ENCODE measurements at places on chromosomes 5 and 9.

DNA sequence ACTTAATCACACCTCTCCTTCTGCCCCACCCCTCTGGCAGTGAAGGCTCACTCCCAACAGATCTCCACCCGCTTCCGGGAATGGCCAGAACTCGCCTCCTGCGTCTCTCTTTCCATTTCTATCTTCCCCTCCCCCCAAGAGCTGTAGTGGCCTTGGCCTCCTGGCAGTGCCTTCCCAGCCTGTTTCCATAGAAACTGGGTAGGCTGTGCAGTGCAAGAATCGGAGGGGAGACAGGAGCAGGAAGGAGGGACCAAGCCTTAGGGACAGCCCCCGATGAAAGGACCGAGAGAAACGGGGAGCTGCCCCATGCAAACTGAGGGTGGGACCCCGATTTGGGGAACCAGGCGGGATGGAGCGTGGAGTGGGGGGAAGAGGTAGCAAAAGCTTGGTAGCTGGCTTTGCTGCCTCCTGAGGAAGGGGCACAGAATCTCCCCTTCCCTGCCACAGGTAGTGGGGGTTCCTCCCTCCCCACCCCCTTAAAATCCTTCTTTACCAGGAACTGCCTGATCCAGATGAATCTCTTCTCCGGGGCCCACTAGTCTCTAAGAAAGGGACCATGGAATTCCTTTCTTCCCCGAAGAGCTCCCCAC lies 4.5 kb upstream of the PCDH1 start:
- DNase-seq = no peak

- no peak for DNase-seq
Measured at GRCh38 chr9:84597131-84597530, 72.4 kb upstream of the NTRK2 start.

DNA sequence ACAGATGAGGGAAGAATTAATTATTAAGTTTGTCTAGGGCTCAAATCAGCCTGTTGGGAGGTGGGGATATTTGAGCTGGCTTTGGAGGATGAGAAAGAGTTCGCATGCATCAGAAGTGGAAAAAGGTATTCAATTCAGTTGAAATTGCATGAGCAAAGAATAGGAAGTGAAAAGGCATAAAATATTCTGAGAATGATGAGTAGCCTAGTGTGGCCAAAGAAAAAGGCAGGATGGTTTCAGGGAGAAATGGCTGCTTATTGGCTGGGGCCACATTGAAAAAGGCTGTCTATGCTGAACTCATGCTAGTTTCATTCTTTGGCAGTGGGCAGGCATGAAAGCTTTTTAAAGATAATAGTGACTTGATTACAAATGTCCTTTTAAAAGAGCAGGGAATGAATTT lies 235.4 kb upstream of the RIOK2 start:
- DNase-seq = no peak

DNA sequence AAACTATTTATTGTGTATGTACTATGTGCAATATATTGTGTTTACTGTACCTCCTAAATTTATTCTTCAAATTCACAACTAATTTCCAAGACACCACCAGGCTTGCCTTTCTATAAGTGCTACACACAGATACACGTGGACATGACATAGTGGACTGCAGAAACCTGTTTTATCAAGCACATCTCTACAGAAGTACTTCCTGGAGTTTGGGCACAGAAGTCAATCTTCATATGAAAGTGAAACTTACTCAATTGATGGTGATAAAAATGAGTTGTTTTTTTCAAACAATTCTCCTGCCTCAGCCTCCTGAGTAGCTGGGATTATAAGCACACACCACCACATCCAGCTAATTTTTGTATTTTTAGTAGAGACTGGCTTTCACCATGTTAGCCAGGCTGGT lies 57.6 kb downstream of the NLN start:
- no peak for DNase-seq

DNA sequence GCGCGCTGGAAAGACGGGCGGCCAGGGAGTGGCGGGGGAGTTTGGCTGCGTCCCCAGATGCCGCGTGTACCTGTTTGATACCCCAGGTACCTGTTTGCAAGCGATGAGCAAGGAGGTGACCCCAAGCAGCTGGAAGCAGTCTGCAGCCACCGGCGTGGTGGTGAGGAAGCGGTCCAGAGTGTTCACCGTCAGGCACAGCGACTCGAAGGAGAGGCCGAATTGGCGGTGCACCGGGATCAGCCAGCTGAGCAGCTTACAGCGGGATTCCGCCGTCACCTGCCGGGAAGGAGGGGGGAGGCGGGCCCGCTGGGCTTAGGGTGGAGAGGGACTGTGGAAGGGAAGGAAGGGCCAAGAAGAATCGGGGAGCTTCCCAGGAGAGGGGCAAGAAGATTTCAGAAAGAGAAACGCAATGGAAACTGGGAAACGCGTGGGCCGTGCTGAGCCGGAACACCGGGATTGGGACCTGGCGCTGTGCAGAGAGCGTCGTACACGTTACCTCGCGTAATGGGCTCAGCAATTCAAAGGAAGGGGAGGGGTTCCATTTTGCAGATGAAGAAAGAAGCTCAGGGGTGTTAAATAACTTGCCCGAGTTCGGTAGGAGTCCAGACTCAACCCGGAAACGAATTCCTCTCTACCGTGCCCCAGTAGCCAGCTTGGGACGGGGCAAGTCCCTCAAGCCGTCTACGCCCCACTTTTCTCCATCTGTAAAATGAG lies 980 bp downstream of the CCNO start:
- no peak for DNase-seq

- no peak for DNase-seq
Measured at GRCh38 chr9:115548609-115549260, 430.8 kb upstream of the TNC start.

DNA sequence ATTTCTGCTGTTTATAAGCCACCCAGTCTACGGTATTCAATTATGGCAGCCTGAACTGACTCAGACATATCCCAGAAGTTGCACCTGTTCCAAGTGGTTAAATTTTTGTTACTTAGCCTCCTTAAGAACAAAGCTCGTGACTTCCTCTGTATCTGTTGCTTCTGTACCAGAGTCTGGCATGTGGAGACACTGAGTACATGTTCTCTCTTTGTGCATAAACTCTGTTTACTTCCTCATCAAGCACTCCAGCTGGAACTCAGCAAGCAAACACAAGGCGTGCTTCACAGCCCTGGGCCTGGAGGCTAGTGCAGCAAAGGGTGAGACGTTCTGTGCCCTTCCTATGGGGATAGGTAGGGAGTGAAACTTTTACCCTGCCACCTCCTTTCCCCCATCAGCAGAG lies 19.0 kb downstream of the C9orf152 start:
- DNase-seq = no peak

DNA sequence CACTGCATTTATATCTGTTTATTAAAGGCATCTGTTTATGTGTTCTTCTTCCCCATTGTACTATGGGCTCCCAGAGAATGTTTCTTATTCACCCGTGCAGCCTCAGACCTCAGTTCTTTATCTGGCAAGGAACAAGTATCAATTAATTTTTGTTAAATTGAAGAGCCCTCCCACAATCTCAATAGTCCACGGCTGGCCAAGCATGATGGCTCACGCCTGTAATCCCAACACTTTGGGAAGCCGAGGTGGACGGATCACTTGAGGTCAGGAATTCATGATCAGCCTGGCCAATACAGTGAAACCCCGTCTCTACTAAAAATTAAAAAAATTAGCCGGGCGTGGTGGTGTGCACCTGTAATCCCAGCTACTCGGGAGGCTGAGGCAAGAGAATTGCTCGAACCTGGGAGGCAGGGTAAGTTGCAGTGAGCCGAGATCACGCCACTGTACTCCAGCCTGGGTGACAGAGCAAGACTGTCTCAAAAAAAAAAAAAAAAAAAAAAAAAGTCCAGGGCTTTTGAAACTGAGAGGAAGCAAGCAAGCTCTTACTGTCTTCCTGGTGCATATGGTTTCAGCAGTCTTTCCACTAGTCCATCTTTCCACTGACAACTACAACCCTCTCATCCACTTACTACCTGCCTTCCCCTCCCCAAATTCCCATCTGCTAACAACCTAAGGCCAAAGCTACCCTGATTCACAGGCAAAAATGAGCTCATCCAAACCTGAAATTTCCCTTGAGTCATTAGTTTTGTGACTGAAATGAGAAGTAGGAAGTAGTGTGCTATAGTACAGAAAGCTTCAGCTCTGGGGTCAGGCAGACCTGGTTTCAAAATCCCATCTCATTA lies 2.3 kb upstream of the HK3 start:
- DNase-seq = no peak

DNA sequence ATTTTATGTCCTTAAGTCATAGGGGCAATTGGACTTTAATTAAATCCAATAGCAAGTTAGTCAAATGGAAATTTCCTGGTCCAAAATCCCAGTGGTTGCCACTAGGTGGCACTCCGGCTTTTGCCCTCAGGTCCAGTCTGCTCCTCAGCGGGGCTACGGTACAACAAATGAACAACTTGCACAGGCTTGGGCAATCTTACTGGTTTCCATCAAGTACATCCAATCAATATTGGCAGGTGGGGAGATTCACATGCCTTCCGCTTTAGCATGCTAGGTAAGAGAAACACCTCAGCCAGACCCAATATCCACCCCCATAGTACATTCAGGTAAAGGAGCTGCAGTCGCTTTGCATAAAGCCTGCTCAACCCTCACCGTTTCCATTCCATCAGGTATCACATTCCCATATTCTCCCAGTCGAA lies 6.3 kb upstream of the MXD3 start:
- no peak for DNase-seq

DNA sequence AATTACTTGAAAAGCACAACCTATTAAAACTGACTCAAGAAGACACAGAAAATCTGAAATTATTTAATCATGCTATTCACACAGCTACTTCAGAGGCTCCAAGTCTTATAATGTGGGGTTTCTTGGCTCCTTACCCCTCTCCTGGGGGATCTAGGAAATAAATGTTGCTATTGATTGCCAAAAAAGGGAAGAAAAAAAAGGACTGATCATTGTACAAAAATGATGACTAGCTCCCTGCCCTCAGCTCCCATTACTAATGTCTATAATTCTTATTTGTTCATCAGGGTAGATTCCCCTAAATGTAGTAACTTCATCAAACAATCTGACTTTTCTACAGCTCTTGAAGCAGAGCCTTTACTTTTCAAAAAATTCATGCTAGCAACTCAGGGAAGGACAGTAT lies 3.3 kb upstream of the SMC5 start:
- no peak for DNase-seq

GRCh38 chr5:36177715-36178523 lies 26.0 kb downstream of the SKP2 start:
- DNase-seq = no peak

DNA sequence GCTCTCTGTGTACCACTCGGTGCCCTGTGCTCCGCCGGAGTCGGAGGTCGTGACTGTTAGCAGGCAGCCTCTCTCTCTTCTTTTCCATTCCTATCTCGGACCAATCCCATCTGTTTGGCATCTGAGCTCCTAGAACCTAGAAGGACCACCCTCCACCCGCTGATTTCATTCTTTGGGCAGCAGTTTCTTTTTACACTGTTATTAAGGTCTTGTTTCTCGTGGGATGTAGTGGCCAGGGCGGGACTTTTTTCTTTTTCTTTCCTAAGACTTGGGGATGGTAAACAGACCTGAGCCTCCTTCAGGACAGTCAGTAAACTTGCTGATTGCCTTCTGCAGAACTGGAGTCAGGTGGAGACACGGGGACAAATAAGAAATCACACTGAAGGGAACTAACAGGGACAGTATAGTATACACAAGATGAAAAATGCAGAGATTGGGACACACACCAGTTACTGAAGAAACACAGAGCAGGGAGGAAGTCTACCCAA lies 500 bp downstream of the URM1 start:
- DNase-seq = no peak

DNA sequence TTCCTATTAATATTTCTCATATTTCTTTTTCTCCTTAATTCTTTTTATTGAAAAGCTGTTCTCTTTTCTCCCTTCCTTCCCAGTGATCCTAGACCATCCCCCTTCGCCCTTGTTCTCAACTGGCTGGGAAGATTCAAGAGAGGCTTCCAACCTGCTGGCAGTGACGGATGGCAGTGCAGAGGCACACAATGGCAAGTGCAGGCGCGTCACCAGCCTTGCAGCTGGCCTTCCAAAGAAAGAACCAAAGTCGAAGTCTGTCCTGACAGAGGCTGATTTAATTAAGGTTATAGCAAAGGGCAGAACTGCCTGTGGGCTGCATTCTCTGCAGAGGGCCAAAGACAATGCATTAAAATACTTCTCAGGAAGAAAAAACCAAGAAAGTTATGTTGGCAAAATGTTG lies 7.4 kb downstream of the CEMIP2 start:
- no peak for DNase-seq

GRCh38 chr5:175181331-175181730 lies 262.7 kb downstream of the DRD1 start:
- no peak for DNase-seq

GRCh38 chr5:43357067-43357466 lies 43.9 kb upstream of the HMGCS1 start:
- DNase-seq = no peak

DNA sequence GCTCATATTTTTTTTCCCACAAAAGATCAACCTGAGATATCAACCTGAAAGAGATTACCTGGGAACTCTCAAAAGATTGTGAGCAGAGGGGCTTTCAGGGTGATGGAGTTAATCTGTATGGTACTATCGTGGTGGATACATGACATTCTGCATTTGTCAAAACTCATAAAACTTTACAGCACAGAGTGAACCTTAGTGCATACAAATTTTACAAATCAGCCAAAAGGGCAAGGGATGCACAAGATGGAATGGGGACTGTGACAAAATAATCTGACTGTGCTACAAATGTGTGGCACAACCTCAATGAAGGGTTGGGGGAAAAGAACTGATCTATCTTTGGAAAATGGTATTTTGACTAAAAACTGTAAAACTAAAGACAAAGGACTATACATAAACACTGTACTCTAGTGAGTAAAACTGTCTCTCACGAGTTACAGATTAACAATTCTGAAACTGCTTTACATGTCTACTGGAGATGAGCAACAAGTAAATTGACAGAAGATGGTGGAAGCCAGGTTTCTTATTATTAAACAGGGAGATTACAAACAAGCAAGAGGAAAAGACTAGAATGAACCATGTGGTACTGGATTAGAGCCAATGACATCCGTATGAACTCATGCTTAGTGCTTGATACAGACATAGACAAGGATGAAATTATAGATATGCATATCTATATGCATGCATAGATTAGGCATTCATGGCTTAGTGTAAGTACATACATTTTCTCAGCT lies 24.8 kb upstream of the RLN1 start:
- DNase-seq = no peak

GRCh38 chr9:38137342-38137741 lies 68.3 kb upstream of the SHB start:
- DNase-seq = no peak

- DNase-seq = no peak
Measured at GRCh38 chr9:79824265-79824664, 252.5 kb downstream of the TLE4 start.

DNA sequence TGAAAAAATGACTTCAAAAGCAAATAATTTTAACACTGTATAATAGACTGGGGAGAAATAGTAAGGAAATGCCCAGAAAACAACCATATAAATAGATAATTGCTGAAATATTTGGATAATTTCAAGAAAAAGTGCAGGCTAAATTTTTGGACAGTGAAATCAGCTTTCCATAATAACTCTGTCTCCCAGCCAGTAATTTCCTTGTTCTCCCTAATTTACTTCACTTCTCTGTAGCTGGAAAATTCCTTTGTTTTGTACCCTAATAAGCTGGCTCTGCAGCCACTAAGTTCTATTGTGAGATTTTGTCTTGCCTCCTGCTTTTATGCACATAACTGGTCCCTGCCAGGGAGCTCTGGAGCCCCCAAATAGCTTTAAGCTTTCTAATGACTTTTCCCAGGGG lies 27.7 kb downstream of the PRDM6 start:
- DNase-seq = no peak

GRCh38 chr5:82911910-82912309 lies 165.3 kb downstream of the TMEM167A start:
- DNase-seq = no peak

GRCh38 chr5:102627315-102627714 lies 127.8 kb upstream of the PAM start:
- DNase-seq = no peak

GRCh38 chr9:120642129-120642770 lies 62.3 kb upstream of the CDK5RAP2 start:
- no peak for DNase-seq

Measured in NCI-H1436 treated with DMSO at 0.1 percent for 48 hours (cell line).